Coronary artery (tissue), 2 donors: ENCODE measurements at places on chromosomes 5 and 9.

DNA sequence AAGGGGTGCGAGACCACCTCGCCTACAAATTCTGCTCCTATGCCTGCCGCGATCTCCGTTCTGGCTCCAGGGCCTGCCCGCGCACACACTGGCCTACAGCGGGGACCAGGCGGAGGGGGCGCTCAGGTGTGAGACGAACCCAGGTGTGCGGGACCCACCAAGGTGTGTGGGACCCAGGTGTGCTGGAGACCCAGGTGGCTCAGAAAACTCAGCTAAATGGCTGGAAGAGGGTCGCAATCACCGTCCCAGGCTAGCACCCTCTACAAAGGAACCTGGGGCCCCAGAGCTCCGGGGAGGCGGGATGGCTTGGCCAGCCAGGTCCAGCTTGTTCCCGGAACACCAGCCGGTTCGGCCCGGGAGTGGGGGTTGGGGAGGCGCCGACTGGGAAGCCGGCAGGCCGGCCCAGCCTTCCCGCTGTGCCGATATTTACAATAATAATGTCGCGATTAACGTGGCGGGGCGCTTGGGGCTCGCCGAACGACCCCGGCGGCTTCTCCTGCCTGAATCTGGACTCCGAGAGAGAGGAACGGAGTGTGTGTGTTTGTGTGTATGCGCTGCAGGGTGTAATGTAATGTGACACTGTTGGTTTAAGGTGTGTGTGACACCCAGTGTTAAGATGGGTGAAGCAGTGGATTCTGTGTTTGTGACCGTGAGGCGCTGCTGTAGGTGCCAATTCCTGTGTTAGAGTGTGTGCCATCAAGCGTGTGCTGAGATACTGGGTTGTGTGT is 1.4 kb downstream of the PCDH1 start:
- peak; percentile 74 for DNase-seq

DNA sequence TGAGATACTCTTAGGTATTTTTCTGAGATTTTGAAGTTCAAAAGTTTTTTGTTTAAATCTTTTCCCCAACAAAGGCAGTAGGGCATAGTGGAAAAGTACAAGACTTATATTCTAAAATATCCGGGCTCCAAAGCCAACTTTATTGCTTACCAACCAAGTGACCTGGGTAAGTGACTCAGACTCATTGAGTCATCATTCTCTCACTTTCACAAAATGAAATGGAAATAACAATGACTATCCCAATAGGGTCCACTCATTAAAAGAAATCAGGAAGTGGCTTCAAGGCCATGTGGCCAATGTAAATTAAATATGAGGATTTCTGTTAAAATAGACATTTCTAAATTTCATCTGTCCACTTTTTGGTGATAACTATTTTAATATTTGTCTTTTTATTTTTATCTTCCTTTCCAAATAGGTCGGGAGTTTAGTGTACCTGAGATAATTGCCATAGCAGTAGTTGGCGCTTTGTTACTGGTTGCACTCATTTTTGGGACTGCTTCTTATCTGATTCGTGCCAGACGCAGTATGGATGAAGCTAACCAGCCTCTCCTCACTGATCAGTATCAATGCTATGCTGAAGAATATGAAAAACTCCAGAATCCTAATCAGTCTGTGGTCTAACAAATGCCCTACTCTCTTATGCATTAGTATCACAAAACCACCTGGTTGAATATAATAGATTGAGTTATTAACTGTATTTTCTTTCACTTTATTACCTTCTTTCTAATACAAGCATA is 15.5 kb downstream of the TYRP1 start:
- DNase-seq = no peak

GRCh38 chr5:166961028-166961427 is 1330.4 kb upstream of the WWC1 start:
- no peak for DNase-seq

GRCh38 chr9:129995409-129996160 is 47.4 kb downstream of the FNBP1 start:
- no peak for DNase-seq

GRCh38 chr5:180494510-180495181 is 467 bp downstream of the CNOT6 start:
- no peak for DNase-seq

DNA sequence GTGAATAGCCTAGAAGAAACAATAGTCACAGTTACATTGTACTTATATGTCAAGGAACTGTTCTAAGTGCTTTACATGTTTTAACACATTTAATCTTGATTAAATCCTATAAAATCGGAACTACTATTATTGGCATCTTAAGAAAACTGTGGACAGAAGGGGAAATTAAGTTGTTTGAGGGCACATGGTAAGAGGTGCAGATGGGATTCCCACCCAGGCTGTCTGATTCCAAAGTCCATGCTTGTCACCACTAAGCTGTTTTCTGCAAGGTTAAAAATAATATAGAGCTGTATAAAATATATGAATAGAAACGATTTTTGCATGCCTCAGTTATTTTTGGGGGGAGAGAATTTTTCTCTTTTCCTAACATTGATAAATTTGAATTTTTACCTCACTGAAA is 194.6 kb upstream of the KLF9 start:
- DNase-seq = no peak

GRCh38 chr5:50889790-50890189 is 223.4 kb downstream of the PARP8 start:
- DNase-seq = no peak

DNA sequence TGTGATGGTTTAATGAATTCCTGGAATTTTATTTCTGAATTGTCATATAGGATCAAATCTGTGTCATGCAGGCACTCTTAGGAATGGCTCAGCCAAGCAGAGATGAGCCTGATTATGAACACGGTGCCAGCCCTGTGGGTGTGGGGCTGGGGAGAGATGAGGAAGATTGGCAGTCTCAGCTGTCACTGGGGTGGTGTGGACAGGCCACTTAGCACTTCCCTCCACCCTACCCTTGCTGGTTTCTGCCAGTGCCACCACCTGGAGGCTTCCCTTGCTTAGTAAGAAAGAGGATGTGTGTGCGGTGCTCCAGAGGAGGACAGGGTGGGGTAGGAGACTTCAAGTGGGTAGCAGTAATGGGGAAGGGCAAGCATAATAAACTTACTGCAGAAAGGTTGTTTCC is 226.6 kb downstream of the CD180 start:
- no peak for DNase-seq

DNA sequence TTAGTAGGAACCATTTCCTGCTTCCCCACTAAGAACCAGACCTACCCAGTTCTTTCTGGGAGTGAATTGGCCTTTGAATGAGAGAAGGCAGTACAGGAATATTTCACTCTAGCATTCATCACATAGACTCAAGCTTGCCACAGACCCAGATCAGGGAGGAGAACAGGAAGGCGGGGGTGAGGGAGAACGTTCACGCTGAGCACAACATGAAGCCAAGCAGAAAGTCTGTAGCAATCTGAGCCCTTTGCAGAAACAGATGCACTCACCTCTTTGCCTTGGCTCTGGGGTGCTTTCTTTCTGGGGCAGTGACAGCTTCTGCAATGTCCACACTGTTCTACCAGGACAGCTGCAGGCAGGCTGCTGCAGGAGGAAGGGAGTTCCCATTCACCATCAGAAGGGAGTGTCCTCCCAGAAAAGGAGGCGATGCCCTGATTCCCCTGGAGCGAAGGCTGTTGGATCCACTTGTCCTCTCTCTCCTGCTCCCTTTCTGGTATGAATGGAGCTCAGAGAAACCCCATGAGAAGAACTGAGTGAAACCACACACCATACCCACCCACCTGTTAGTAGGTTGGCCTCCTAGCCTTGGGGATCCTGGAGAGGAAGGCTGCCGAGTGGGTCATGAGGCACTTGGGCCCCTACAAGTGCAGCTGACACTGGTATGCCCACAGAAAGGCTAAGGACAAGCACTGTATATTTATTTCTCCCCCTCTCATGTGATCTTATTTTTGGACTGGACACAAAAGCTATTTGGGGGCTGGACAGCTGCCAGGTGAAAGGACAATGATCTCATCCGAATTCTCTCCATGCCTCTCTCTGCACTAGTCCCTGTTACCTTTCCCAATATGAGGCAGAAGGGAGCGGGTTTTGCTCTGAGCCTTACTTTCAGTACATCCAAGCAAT is 11.7 kb upstream of the FGF1 start:
- DNase-seq = peak; percentile 88

DNA sequence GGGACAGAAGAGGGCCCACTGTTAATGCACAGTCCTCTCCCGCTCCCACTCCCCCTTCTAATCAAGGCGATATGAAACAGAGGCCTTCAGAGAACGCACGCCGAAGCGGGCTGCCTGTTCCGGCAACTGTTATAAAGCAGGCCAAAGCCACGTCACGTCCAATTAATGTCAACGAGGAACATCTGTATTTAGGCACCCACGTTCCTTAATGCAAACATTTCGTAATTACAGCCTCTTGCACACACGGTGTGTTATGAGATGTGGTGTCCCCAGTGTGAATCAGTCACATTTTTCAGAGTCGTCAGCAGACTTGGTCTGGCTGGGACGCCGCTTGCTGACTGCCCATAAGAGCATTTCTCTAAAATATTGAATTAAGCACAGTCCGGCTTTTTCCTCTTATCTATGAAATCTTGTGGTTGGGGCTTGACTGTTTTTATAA is 339.0 kb downstream of the NSG2 start:
- DNase-seq = no peak

- DNase-seq = no peak
Measured at GRCh38 chr9:2691626-2692025, 25.7 kb upstream of the KCNV2 start.

DNA sequence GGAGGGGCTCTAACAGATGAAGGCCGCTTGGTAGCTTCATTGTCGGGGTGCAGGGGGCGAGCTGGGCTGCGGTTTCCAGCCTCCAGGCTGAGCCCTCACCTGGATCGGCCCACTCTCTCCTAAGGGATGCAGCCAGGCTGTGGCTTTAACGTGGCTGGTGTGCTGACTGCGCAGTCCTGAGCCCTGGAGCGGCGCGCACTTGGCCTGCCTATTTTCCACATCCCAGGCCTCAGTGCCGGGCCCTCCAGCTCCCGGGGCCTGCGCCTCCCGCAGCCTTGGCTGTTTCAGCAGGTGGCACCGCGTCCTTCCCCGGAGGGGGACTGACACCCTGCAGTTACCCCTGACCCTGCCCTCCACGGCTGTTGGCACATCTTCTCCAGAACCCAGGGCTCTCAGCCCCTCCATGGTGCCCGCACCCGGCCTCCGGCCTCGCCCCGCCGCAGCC is 1.4 kb downstream of the RNU6ATAC start:
- no peak for DNase-seq

DNA sequence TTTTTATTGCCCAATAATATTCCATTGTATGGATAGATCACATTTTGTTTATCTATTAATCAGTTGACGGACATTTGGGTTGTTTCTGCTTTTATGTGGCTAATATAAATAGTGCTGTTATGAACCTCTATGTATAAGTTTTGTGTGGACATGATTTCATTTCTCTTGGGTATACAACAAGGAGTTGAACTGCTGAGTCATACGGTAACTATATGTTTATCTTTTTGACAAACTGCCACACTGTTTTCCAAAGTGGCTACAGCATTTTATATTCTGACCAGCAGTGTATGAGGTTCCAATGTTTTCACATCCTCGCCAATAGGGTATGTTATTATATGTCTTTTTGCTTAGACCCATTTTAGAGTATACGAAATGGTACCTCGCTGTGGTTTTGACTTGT is 264.3 kb downstream of the RFX3 start:
- DNase-seq = no peak

- no peak for DNase-seq
Measured at GRCh38 chr9:72855321-72855720, 97.5 kb downstream of the ALDH1A1 start.

GRCh38 chr9:135211524-135211890 is 124.0 kb downstream of the OLFM1 start:
- no peak for DNase-seq

DNA sequence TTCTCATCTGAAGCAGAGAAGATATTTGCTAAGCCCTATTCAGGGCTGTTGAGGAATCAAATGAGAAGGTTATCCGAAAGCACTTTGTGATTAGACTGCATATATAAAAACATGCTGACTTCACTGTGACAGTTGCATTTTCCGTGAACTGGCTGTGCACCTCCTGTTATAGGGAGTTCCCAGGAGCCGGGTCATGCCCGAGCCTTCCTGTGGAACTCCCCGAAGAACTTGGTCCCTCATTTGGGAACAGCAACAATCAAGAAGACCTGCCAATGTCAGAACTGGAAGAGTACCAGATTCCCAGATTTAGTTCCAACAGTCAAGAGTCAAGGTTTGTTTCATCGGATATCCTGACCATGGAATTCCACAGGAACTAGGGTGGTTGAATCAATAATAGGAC is 130.4 kb upstream of the RAI14 start:
- no peak for DNase-seq

- DNase-seq = peak; percentile 64
Measured at GRCh38 chr9:93256878-93257807, 73.2 kb downstream of the WNK2 start.

DNA sequence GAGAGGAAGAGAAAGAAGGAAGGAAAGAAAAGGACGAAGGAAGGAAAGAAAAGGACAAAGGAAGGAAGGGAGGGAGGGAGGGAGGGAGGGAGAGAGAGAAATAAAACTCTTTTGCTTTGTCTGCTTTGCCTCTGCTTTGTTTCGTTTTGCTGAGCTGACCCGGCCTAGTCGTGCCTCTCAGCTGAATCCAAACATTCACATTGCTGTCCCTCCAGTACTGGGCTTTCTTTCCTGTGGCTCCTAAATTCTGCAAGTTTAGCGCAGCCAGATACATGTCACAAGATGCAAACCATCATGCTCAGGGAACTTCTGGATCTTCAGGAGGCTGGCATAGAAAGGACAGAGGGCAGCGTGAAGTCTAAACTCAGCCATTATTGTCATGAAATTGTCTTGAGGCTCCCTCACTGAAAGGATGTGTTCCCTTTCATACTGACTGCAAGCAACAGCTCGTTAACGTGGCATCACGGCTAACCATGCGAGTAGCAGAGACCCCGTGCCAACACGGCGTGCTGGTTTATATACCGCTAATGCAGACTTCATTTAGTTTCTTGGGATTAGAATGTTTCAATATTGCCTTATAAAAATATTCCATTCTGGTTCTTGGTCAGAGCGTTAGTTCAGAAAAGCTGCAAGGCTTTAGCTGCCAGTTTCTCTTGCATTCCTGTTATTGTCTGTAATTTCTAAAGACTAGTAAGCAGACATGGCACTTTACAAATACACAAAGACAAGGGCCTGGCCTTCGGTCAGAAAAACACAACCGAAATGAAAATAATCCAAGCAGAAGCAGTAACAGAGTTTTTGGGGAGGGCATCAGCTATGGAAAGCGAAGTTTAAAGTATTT is 94.2 kb downstream of the TMEM174 start:
- DNase-seq = no peak
